ENCODE measurements at places on chromosomes 4 and X.

DNA sequence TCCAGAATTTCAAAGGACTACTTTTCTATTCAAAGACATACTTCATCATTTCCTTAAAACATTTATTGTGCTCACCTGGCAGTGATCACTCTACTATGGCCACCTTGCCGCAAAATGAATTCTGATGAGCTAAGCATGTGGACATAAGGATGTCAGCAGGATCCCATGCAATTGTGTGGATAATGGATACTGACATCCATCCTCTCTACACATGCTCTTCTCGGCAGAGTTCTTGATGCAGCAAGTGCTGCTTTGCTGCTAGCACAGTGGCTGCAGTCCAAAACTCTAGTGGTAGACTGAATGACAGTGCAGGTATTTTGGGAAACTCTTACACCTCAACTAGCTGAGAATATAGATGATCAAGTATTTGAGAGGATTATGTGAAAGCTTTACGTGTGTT, 168.0 kb downstream of the BANK1 start:
- DNase-seq, result no peak

GRCh38 chr4:1359144-1359501, 12.1 kb downstream of the UVSSA start:
- no peak for DNase-seq

GRCh38 chrX:135416546-135416945, 5.2 kb upstream of the SMIM10L2A start:
- DNase-seq, result no peak

GRCh38 chrX:153725039-153725831, 579 bp downstream of the ABCD1 start:
- no peak for DNase-seq

GRCh38 chr4:108922191-108922590, 159.3 kb upstream of the ETNPPL start:
- no peak for DNase-seq

GRCh38 chr4:85808864-85809263, 333.9 kb downstream of the ARHGAP24 start:
- no peak for DNase-seq

GRCh38 chr4:120557372-120557771, 365.2 kb downstream of the PRDM5 start:
- DNase-seq, result no peak

- no peak for DNase-seq
Measured at GRCh38 chr4:4969298-4969697, 50.0 kb downstream of the CYTL1 start.

- DNase-seq, result no peak
Measured at GRCh38 chrX:38692961-38693360, 108.3 kb upstream of the MID1IP1 start.

DNA sequence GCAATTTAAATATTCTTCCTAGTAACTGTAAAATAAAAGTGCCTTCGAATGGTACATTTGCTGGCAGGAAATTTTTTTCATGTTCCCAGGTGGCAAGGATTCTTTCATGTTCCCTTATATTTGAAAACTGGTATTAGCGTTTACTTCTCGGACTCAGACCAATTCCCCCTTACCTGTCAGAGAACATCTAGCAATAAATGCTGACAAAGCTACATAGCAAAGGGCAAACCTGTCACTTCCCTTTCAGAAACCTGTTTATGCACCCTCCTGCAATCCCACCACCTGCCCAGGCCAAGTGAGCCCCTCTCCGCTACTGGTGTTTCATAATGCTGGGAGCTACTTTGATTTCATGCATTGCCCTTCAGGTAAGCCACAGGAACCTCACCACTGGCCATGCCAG, 98.2 kb downstream of the HPRT1 start:
- DNase-seq, result no peak

DNA sequence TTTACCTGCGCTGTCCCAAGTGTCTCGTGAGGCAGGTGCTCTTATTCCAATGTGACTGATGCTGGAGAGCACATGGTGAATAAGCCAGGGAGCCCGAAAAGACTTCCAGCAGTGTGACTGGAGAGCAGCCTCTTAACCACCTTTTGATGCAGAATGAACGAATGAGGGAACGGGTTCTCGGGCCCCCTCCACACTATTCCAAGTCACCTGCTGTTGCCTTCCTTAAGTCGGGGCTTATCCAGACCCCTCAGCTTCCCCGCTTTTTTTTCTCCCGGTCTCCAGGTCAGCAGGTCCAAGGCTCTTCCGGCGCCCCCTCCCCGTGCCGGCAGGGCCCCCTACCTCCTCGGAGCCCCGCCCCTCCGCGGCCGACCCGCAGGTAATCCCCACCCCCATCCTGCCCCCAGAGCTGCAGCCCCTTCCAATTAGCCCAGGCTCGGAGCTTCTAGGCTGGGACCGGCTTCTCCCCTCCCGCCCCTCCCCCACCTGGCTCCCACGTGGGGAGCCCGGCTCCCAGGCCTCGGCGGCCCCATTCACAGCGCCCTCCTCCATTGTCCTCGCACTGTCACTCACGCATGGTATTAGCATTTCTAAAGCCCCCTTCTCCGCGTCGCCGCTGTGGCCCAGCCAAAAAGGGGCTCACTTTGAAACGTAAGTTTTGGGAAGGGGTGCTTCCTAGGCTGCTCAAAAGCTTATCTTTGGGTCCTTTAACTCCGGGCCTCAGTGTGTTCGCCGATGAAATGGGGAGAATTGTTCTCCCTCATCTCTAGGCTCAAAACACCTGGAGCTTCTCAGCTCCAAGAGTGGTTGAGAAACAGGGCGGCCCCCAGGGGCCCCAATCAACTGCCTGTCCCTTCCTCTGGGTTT, 56.2 kb upstream of the PJA1 start:
- DNase-seq, result no peak

DNA sequence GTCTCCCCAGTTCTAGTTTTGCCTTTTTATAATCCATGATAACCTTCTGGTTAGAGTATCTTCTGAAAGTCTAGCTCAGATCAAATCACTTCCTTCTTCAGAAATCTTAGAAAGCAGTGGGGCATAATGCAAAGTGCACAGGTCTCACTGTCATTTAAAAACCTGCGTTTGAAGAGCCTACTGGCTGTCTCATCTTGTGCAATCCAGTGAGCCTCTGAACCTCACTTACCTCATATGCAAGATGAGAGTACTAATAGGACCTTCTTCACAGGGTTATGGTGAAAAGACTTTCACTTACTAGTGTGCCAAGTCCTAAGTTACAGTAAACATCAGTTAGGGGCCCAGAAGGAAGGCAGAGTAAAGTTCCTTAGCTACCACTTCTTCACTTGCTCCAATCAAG, 131.4 kb downstream of the ENOX2 start:
- no peak for DNase-seq

GRCh38 chr4:2823671-2824328, 19.8 kb upstream of the ADD1 start:
- no peak for DNase-seq

DNA sequence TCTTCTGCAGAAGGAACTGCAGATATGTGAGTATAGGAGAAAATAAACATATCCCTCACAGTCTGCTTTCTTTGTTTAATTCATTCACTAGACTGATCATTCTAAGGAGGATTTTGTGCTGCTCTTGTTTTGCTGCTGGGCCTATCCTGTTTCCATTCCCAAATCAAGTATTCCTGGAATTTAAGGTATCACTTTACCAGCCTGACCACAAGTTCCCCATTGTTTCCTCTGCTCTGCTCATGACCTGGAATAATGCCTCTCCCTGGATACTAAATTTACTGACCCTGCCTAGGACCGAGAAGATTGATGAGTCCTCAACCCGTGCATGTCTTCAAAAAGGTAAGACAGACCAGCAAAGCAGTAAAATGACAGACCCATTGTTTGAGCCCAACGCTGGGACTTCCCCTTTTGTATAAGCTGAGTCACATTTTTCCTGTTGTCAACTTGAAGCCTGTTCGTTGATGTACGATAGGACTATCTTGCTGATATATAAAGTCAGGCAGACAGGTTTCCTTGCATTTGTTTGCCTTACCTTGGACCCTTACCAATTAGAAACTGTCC, 85.5 kb upstream of the TET2 start:
- DNase-seq, result no peak

- DNase-seq, result no peak
Measured at GRCh38 chrX:1150569-1151347, 61.7 kb downstream of the CRLF2 start.

- no peak for DNase-seq
Measured at GRCh38 chr4:30386266-30386895, 333.8 kb upstream of the PCDH7 start.

GRCh38 chrX:71450433-71451106, 82.3 kb upstream of the OGT start:
- no peak for DNase-seq

DNA sequence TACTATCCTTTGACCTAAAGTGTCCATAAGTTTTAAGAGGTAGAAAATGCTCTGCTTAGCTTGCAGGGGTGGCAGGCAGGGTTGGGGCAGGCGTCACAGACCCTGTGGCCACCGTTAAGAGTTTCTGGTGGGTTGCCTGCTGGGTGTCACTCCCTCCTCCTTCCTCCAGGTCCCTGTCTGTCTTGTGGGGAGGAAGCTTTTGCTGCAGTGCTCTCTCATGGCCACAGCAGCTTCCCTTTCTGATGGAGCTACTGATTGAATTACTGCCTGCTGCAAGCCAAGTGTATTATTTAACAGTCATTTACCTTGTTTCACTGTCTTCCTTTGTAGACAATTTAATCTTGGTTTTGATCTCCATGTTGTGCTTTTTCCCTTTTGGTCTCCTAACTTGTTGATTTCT, 384.6 kb downstream of the IDS start:
- no peak for DNase-seq

DNA sequence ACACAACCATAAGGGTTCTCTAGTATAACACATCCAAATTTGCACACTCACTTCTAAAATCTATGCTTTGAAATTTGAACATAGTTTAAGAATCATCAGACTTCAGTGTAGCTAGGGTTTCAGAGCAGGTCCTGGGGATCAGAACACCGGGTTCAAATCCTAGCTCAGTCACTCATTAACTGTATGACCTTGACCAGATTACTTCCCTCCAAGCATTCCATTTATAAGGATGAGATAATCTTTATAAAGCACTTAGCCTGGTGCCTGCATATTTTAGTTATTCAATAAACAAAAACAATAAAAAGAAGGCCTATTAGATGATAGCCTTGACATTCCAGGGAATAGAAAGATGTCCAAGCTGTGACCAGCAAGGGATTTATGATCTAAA, 4.8 kb upstream of the STBD1 start:
- no peak for DNase-seq

DNA sequence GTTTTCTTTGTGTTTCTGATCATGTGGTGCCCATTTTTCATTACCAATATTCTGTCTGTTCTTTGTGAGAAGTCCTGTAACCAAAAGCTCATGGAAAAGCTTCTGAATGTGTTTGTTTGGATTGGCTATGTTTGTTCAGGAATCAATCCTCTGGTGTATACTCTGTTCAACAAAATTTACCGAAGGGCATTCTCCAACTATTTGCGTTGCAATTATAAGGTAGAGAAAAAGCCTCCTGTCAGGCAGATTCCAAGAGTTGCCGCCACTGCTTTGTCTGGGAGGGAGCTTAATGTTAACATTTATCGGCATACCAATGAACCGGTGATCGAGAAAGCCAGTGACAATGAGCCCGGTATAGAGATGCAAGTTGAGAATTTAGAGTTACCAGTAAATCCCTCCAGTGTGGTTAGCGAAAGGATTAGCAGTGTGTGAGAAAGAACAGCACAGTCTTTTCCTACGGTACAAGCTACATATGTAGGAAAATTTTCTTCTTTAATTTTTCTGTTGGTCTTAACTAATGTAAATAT, 110.4 kb downstream of the IL13RA2 start:
- no peak for DNase-seq

DNA sequence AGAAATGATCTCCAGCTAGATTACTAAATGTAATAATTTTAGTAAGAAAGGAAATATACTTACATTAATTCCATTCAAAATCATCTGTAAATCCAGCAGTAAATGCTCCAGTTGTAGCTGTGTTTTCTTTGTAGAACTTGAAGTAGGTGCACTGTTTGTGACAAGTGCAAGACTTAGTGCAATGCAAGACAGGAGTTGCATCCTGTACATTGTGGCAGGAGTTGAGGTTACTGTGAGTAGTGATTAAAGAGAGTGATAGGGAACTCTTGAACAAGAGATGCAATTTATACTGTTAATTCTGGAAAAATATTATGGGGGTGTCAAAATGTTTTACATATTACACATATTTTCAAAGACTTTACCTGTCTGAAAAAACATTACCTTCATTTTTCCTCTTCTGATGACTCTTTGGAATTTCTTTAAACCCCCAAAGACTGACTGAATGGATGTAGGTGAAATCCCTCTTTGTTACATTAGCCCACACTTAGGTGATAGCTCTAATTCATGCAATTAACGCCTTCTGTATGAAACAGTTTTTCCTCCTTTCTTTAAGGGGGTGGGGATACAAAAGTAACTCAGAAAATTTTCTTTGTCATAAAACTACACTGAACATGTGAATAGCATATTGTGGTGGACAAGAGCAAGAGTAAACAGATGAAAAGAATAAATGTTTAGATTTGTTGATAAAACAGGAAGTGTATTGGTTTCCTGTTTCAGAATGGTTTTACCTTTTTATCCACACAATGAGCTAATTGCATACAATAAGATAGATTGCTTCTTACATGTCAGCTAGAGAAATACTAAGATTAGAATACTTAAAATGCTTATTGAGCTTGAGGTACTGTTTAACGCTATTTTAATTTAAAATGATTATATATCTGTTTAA, at the start of gene IL2:
TSS of gene IL2 (minus strand) at position 495 of the 886 bp plus-strand sequence. CDS start at position 210, 285 bp downstream.
- no peak for DNase-seq

Measured in stimulated activated CD8-positive, alpha-beta memory T cell treated with anti-CD3 and anti-CD28 coated beads, Interleukin-7, amount 100 ng/mL, for 1 hour (primary cell).